SK-N-SH (cell line): ENCODE measurements at places on chromosomes 1 and 21. TPM values are rescaled to one million over a fixed set of nuclear protein-coding genes. Genes with fewer than 3 reads are reported as not detected.

Gene PPIAL4G
- polyA plus RNA-seq: not detected in 2 replicates

Gene AMPD1
- not detected in 2 replicates for polyA plus RNA-seq

Gene HSD11B1
- polyA plus RNA-seq: 0.23 and 0.37 TPM in 2 replicates

Gene NR1I3
- polyA plus RNA-seq: not detected in 2 replicates

Gene TMPRSS15
- polyA plus RNA-seq: 0.03 TPM in 1 of 2 replicates, not detected in the other

Gene CLDN19
- polyA plus RNA-seq: not detected in 2 replicates

Gene HPDL
- polyA plus RNA-seq: 0.19 and 0.25 TPM in 2 replicates

Gene ARHGAP29
- polyA plus RNA-seq: 20.1 and 23.3 TPM in 2 replicates

Gene DIO1
- polyA plus RNA-seq: not detected in 2 replicates

Gene ZNF683
- not detected in 2 replicates for polyA plus RNA-seq

Gene RUNX3
- polyA plus RNA-seq: not detected in 2 replicates

Gene NPHS2
- polyA plus RNA-seq: not detected in 2 replicates

Gene LCE2B
- polyA plus RNA-seq: not detected in 2 replicates

Gene GJA8
- polyA plus RNA-seq: not detected in 2 replicates

Gene ADAR
- 61.1 and 87.9 TPM in 2 replicates for polyA plus RNA-seq
